ENCODE measurements at places on chromosomes 6 and 20.

DNA sequence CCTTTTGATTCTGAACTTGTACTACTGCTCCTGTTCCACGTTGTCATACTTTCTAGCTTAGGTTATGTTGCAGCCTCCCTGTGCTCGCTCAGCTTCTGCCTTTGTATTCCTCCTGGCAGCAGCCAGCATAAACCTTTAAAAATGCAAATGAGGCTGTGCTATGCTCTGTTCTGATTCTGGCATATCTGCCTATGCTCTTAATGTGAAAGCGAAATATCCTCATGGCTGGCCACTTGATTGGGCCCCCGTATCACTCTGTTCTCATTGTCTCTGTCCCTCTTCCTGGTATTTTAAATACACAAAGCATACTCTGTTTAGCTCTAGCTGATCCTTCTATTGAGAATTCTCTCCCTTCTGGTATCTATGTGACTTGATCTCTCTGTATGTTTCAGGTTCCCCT, 139.0 kb downstream of the JARID2 start:
- DNase-seq, result no peak

GRCh38 chr6:157605484-157605883, 217.6 kb upstream of the SNX9 start:
- no peak for DNase-seq

DNA sequence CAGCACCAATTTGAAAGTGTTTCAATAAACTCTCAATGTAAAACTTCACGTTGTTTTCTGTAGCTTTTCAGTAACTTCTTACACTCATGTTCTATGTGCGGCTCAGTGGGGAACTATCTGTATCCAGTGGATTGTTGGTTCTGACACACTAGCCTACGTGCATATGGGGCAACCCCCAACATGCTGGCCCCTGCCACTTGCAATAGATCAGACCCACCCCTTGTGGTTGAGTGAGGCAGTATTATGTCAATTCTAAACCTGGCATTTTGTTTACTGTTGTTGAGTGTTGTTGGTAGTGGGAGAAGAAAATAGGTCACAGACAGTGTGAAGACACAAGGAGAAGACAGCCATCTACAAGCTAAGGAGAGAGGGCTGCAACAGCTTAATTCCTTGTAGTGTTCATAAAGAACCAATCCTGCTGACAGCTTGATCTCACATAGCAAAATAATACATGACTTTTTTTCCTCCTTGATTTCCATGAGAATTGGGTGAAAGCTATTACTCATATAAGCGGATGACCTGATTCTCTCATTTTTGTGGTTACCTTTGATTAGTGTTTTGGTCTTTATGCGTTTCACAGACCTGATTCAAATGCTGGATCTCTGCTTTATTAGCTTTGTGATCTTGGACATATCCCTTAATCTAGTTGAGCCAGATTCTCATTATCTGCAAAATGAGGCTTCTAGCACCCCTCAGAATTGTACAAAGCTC, 320.4 kb downstream of the LAMA2 start:
- no peak for DNase-seq

DNA sequence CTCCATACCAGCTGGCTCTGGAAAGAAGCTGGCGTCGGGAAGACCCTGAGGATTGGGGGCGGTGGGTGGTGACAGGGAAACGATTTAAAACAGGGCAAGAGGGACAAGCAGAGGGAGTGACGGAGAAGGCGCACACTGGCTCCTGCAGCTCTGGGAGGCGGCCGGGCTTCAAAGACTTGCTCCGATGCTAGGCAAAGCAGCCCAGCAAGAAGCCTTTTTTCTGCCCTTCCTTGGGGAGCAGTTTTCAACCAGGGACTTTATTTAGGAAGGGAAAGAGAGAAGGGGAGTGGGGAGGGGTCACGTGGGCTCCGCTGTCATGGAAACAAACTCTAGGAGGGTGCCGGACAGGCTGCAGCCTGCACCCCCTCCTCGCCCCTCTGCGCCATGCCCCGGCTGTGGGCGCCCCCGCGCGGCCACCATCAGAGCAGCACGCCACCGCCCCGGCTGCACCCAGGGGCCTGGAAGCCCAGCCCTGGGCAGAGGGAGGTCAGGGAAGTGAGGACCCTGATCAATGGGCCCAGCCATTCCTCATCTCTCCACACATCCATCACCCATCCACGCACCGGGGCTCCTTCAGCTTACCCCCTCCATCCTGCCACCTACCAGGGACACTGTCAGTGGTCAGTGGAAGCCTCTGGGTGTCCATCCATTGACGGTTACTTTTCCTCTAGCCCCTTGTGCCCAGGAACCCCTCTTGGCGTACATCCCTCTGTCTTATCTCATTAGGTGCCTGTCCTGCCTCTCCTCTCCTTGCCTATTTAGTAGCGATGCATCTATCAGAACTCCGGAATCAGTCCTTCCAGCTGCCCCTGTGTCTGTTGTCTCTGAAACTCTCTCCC, 66.6 kb upstream of the CCDC167 start:
- DNase-seq, result peak; percentile 44

DNA sequence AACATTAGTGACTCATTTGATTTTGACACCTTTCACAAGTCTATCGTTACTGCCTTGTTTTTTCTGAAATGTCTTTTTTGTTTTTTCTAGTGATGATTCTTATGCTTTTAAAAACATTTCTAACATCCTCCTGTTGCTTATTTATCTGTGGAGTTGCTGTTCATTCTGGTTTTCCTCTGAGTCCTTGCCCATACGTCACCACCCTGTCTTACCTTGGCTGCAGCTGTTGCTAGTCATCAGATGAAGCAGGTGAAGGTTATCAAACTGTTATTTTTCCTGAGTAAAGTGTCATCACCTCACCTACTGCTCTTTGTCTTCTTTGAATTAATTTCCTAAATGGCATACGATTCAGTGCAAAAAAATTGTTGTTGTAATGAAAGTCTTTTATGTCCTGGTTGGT, 376.6 kb downstream of the GRIK2 start:
- DNase-seq, result no peak

All from stimulated activated CD8-positive, alpha-beta memory T cell treated with anti-CD3 and anti-CD28 coated beads, Interleukin-7, amount 100 ng/mL, for 1 hour (primary cell).